Thyroid gland (tissue), 4 donors: ENCODE measurements at places on chromosomes 7 and 10.

DNA sequence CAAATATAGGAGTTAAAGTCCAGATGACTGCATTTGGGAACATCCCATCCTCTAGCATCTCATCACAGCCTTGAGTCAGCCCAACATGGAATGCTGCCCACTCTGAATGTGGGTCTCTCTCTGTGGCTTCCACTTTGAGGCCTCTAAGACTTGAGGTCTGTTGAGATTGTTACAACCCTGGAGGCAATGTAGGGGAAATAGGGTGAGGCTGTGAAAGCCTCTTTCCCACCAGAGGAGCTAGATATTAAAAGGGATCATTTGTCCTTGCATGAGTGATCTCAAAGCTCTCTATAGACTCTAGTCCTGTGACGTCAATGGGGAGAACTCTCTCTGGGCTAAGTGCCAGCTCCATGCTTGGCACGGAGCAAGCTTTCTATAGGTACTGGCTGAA, 6.4 kb upstream of the GOLGA7B start:
- no peak for DNase-seq

DNA sequence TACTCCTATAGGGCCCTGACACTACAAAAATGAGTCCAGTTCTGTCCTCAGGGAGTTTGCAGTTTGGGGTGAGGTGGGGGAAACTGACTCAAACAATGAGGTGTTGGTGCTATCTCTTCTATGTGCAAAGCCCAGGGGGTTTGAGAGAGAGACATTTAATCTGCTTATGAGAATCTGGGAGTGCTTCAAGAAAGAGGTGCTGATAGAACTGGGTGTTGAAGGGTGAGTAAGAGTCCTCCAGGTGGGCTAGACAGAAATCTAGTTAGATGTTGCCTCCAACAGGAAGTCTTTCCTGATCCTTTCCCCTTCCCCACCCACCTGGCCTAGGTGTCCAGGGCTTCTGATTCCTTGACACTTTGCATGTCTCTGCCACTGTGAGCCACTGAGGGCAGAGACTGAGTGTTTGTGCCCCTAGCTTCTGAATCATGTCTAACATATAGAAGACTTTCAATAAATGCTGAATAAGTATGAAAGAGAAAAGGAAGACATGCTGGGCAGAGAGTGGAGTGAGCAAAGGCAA, 53.0 kb downstream of the FAM241B start:
- DNase-seq = no peak

DNA sequence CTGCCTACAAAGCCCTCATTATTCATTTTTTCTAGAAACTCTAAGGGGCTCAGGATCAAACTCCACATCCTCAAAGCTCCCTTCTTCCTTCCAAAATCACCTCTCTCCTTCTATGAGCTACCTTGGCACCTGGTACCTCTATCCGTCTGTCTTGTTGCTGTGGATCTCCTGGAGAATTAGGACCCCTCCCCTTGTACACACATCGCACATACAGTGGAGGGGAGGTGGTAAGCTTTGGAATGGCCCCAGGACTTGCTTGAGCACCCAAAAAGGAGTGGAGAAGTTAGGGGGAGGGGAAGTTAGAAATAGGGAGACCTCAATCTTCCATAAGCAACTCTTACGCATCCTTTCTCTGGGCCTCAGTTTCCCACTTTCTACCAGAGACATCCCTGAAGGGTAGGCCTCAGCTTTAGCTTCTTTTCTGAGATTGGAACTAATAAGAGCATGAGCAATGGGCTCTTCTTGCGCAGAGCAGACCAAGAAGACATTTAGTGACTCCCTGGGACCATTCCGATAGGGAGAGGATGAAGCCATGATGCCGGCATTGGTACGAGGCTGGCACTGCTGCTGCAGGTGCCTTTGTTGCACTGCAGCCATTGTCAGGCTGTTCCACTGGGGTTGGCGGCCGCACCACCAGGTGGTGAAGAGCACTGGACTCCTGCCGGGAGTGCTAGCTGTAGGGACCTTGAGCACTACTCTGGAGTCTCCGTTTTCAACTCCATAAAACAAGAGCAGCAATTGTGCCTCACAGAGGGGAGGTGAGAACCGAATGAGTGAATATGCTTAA, 4.5 kb downstream of the CYP26C1 start:
- DNase-seq = no peak

- no peak for DNase-seq
Observed at GRCh38 chr7:887488-887820, 11.1 kb downstream of the GET4 start.

DNA sequence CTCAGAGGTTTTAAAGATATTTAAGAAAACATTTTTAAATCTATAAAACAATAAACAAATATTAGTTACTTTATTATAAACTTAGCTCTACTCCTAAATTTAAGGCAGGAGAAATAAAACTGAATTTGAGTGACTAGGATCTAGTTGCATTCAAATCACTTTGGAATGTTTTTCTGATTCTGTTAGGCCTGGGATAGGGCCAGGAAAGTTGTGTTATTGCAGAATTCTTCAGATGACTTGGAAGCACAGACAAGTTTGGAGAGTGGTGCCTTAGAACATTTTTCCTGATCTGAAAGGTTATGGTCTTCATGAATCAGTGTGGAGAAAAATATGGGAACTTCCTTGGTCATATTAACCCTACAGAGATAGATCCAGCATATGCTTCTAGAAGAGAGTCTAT, 15.6 kb upstream of the SLC25A13 start:
- no peak for DNase-seq

- DNase-seq = no peak
Observed at GRCh38 chr7:107668296-107668695, 7.7 kb downstream of the SLC26A4 start.

DNA sequence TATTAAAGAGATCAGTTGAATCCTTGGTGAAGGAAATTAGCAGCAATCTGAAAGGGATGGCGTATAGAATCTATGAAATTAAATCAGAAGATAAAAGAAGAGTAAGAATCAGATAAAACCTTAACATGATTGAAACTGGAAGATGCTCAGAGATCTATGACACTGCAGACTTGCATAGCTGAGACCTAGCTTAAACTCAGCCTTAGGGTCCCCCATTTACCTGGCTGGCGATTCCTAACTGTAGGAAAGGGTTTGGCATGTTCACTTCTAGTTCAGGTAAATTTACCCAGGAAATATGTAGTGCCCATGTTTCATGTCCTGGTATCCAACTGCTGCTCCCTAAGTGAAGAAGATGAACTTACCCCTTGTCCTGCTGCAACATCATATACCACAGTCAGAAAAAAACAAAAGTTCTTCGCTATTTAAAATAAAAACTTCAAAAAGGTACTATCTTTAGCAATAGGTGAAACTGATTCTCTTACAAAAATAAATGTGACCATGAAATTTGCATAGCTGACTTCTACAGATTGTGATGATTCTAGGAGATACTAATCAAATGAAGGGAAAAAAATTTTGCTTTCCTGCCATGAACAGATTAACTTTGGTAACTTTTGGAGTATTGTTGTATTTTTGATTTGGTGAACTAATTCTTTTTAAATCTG, 47.8 kb upstream of the TMEM243 start:
- DNase-seq = no peak

- no peak for DNase-seq
Observed at GRCh38 chr7:108724251-108725100, 154.8 kb downstream of the DNAJB9 start.

- DNase-seq = no peak
Observed at GRCh38 chr7:70132852-70133690, 534.8 kb downstream of the AUTS2 start.

- no peak for DNase-seq
Observed at GRCh38 chr7:87021285-87021684, 38.2 kb downstream of the ELAPOR2 start.

DNA sequence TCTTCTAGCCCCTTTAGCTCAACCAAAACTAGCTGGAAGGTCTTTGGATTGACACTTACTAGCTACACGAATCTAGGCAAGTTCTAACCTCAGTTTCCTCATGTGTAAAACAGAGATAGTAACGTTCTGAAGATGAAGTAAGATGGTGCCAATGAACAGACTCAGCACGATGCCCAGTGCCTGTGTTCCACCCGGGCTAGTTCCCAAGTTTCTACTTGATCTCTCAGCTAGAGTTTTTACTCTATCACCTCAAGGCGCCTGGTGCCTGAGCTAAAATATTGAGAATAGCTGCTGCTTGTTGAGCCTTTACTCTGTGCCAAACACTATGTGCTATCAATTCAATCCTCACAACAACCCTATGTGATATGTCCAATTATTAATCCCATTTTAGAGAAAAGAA, 1.4 kb upstream of the PPP1R3C start:
- no peak for DNase-seq

DNA sequence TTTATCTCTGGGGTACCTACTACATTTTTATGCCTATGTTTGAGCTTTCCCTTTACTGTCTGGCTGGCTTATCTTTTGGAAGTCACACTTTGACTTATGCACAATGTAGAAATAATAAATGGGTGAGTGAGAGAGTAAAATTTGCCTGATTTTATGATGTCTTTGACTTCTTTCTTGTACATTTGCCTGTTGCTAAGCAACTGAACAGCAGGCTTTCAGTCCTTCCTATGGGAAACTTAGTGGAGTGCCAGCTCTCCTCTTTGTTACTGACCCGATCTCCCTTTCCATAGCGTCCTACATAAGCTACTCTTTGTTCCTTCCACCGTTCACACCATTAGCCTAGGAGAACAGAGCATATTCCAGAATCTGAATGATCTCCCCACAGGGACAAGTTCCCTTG, 4.2 kb downstream of the TAS2R60 start:
- DNase-seq = no peak

GRCh38 chr7:153399554-153399940, 640.0 kb downstream of the ACTR3B start:
- no peak for DNase-seq

- DNase-seq = peak; percentile 73
Observed at GRCh38 chr7:455110-455928, 64.3 kb downstream of the PDGFA start.

- DNase-seq = no peak
Observed at GRCh38 chr7:93245525-93246432, 13.6 kb downstream of the VPS50 start.

DNA sequence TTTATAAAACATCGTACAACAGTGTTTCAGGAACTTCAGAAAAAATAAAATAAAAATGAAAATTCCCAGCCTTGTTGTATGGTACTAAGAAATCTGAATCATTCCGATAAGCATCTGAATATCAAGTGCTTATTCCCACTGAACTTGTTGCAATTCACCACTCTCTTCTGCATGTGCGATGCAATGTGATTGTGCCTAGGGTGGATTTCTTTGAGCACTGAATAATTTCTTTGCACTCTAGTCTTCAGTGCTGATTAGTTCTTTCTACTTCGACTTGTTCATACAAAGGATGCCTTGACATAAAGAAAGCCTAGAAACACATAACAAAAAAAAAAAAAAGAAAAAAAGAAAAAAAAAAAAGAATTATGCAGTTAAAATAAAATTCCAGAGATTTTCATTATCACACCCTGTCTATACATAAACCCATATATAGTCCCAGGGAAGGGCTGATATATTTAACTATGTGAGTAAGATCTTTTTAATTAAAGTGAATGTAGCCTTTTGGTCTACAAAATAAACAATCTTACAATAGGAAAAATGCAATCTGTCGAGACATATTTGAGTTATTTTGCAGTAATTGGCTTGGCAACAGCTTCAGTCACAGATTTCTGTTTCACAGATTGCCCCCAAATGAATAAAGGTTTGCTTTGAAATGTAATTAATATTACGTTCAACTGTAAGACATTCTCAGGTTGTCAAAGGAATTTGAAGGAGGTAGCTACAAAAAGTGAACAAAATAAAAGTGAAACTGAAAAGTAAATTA, 1118.9 kb upstream of the CELF2 start:
- no peak for DNase-seq

DNA sequence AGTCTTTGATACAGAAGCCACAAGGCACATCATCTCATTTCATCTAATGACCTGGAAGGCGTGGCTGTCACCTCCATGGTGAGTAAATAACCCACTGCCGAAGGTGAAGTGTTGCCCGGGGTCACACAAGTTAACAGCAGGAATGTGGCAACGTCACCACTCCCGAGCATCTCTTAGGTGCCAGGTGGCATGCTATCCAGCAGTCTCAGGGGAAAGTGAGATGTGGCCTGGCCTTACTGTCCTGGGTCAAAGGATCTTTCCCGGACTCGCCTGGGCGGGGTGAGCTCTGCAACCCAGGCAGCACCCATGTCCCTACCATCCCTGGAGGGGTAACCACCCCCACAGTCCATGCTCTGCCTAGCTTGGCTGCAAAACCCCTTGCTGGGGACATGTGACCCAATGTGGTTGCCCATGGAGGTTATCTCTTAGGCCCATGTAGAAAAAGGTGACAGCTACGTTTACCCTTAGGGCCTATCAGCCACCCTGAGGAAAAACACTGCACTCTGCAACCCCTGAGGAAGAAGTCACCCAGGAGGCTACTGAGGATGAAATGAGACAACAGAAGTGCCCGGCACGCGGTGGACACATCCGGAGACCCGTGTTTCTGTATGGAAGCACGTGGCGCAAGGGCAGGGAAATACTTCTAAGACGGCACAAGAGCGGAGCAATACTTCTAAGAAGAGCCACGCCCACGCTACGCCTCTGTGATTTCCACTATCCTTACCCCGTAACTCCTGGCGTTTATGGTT, 52.0 kb downstream of the BAIAP2L1 start:
- DNase-seq = no peak
